ENCODE measurements at places on chromosomes 1 and 21.

DNA sequence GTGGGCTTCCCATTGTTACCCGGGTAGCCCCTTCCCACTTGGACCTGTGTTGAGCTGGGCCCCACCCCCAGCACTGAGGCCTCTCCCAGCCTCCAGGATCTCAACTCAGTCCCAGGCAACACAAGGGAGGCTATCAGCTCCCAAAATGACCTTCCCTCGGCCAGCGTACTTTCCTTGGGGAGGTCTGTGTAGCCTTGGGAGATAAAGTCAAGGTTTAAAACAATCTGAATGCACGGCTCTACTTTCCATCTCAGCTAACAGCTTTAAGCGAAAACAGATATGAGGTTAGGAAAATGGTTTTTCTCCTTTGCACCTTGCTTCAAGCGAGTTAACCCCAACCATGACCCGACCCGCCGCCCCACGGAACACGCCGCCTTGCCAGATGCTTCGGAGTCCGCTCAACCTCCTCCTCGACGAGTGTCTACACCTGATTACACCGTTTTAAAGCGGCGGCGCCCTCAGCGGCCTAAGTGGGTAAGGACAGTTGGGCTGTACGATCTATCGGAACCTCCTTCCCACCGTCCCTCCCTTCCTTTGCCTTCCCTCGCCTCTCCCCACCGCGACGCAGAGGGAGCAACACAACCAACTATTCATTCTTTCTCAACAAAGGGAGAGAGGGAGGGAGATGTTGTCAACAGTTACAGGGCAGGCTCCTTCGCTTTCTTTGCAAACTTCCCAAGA lies 1.1 kb downstream of the BCAR3 start:
- H3K27me3 ChIP-seq = no peaks in the 10 kb centered on the region
- H3K4me1 ChIP-seq = peaks cover 52% of the 10 kb centered on the region
- peak overlapping the region; percentile 92 for H3K27ac ChIP-seq

- peaks cover 8% of the 10 kb centered on the region for H3K4me1 ChIP-seq
- no peak overlapping the region for H3K27ac ChIP-seq
- no peak for DNase-seq
These were observed 102.3 kb upstream of the CD34 start for GRCh38 chr1:208013210-208013609.

- no peak for DNase-seq
- peaks cover 13% of the 10 kb centered on the region for H3K4me1 ChIP-seq
- no peak overlapping the region for H3K4me3 ChIP-seq
- H3K27ac ChIP-seq = no peak overlapping the region
- no peaks in the 10 kb centered on the region for H3K36me3 ChIP-seq
These were observed 10.4 kb upstream of the VSIG8 start for GRCh38 chr1:159872891-159873290.

GRCh38 chr1:53187401-53187800 lies 9.2 kb upstream of the CPT2 start:
- no peak overlapping the region for H3K4me3 ChIP-seq
- peak; percentile 73 for DNase-seq
- peak overlapping the region; percentile 65 for H3K27ac ChIP-seq
- peaks cover 41% of the 10 kb centered on the region for H3K4me1 ChIP-seq
- H3K27me3 ChIP-seq = no peaks in the 10 kb centered on the region

GRCh38 chr1:21616372-21616771 lies 52.8 kb downstream of the RAP1GAP start:
- H3K27ac ChIP-seq = no peak overlapping the region
- no peak for DNase-seq
- no peaks in the 10 kb centered on the region for H3K36me3 ChIP-seq
- peaks cover 4% of the 10 kb centered on the region for H3K27me3 ChIP-seq
- H3K4me3 ChIP-seq = no peak overlapping the region

DNA sequence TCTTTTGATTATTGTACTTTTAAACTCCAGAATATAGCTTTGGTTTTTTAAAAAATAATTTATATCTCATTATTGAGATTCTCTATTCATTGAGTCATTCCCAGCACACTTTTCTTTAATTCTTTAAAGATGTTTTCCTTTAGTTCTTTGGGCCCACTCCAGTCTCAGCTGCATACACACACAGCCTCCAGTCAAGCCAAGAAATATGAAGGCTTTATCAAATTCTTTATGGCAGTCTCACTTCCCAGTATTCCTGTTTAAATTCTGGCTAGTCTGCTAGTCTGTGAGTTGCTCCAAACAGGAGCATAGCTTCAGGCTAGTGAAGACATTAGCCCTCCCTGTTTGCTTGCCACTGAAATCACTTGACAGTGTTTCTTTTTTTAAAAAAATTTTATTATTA lies 61.2 kb downstream of the CRP start:
- no peaks in the 10 kb centered on the region for H3K27me3 ChIP-seq
- no peaks in the 10 kb centered on the region for H3K36me3 ChIP-seq
- H3K4me3 ChIP-seq = no peak overlapping the region
- 0 out of 2 replicates have a peak overlapping the region, but pooled peaks have one; percentile 30 for H3K27ac ChIP-seq
- peak; percentile 75 for DNase-seq

- DNase-seq = peak; percentile 12
- no peak overlapping the region for H3K27ac ChIP-seq
- H3K4me1 ChIP-seq = no peaks in the 10 kb centered on the region
- H3K27me3 ChIP-seq = peaks cover 48% of the 10 kb centered on the region
These were observed 52.0 kb downstream of the OLIG1 start for GRCh38 chr21:33121715-33122475.

DNA sequence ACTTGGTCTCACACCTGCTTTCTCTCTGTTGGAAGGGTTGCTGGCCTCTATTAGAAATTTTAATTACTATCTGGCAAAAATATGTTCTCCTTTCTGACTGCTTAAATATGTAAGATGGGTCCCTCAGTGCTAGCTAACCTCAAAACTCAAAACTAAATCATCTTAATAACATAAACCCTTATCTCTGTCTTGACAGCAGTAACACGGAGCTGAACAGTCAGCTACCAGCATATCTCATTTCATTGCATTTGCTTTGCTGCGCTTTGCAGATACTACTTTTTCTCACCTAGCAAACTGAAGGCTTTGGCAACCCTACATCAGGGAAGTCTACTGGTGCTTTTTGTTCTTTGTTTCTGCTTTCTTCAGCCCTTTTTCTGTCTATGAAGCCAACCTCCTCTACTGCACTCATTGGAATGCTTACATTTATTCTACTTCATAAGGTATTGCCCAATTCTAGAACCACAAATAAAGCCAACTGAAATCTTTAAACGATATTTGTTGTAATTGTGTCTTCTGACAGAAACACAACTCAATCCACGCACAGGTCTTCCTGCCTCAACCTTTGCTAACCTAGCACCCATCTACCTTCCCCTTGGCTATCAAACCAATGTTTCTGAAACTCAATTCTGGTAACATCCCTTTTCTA lies 95.6 kb downstream of the RERE start:
- H3K27ac ChIP-seq = no peak overlapping the region
- no peaks in the 10 kb centered on the region for H3K27me3 ChIP-seq
- H3K36me3 ChIP-seq = no peaks in the 10 kb centered on the region
- no peak overlapping the region for H3K4me3 ChIP-seq

DNA sequence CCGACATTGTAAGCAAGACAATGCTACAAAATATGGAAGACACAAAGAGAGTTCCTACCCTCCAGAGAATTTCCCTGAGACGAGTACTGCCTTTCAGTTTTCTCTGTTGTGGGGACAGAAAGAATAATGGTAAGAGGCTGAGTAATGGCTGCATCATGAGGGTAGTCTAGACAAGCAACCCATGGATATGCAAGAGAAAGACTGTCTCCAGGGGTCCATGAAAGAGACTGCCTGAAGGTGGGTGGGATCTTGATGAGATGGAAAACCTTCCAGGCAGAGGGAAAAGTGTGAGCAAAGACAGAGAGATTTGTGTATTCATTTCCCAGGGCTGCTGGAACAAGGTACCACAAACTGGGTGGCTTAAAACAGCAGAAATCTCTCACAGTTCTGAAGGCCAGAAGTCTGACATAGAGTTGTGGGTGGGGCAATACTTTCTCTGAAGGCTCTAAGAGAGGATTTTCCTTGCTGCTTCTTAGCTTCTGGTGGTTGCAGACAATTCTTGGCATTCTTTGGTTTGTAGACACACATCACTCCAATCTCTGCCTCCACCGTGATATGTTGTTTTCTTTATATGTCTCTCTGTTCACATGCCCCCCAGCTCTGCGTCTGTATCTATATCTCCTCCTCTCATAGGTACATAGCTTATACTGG lies 41.4 kb downstream of the ANP32E start:
- no peaks in the 10 kb centered on the region for H3K36me3 ChIP-seq
- peaks cover 26% of the 10 kb centered on the region for H3K4me1 ChIP-seq
- DNase-seq = peak; percentile 71
- H3K4me3 ChIP-seq = no peak overlapping the region
- no peaks in the 10 kb centered on the region for H3K27me3 ChIP-seq
- H3K27ac ChIP-seq = peak overlapping the region; percentile 60

- H3K27ac ChIP-seq = no peak overlapping the region
- H3K4me1 ChIP-seq = no peaks in the 10 kb centered on the region
- peak; percentile 18 for DNase-seq
- H3K36me3 ChIP-seq = no peaks in the 10 kb centered on the region
These were observed 227.2 kb downstream of the OLFM3 start for GRCh38 chr1:101769520-101769919.

DNA sequence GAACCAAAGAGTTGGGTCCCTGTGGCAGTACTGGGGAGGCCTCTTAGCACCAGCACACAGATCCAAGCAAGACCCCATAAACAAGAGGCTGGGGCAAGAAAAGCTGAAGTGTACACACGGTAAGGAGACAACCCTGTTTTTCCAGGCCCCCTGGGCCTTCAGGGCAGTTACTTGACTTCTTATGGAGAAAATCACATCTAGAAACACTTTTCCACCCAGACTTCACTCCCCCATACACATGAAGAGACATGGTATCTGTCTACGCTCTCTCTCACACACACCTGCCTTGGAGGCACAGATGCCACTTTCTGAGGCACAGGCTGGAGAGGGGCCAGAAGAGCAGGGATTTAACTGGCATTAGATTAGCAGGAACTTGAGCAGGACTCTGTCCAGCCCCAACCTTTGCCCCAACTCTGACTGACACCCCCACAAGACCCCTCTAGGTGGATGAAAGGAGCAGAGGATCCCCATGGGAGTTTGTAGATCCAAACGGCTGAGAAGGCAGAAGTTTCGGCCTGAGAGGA lies 2.2 kb downstream of the CERS2 start:
- peak overlapping the region; percentile 76 for H3K27ac ChIP-seq
- H3K4me3 ChIP-seq = peak overlapping the region; percentile 99
- no peak for DNase-seq
